ENCODE measurements at places on chromosomes 7 and 10. TPM values are rescaled to one million over a fixed set of nuclear protein-coding genes. Genes with fewer than 3 reads are reported as not detected.

DNA sequence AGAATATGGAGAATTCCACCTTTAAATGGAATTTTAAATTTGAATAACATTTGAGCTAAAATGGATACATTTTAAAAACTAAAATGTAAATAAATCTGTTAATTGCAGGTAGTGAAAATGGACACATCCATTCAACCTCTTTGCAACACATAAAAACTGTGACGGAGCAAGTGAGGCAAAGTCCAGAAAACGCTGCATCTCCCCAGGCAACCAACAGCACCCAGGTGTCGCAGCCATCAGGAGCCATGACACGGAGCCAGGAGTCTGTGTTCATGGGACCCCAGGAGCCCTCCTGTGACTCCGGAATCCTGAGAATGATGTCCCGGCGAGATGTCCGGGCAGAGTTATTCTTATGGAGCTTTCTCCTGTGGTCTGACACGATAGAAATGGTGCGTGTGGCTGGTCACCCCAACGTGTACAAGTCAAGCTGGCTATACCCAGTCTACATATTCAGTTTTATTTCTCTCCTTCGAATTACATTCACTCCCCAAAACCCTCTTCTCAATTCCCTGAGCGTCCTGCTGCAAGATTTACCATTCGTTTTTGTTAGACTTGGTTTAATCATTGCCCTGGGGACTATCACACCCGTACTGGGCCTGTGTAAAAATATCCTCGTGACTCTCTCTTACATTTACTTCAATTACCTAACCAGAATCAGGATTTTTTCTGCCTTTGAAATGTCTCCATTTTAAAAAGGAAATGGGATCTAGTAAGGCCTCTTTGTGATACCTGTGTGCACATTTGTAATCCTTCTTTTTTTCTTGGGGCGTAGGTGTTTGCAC lies 13.1 kb upstream of the MRC1 start:
- no peak for DNase-seq

DNA sequence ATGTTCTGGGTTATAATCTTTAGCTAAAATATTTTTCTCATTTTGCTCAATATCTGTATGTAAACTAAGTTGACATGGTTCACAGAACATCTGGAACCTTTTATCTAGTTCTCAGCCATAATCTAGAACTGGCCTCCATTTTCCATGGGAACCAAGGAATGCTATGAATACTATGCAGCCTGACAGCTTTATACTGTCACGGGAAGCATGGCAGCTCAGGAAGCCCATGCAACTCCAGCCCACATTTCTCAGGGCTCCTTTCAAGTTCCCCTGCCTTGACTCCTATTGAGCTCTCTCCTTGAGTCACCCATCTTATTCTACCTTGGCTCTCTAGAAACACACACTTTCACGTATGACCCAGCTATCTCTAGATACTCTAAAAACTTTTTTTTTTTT lies 36.6 kb upstream of the PRKAR2B start:
- DNase-seq: no peak

GRCh38 chr7:132402751-132403245 lies 173.5 kb downstream of the PLXNA4 start:
- DNase-seq: peak; percentile 56

LBX1 gene
- total RNA-seq: not detected

LDB1 gene
- 19.6 TPM for total RNA-seq

PWWP2B gene
- 4.7 TPM for total RNA-seq

ZCWPW1 gene
- 0.20 TPM for total RNA-seq

Measured in RPMI7951 (cell line).